ENCODE measurements at places on chromosomes 13 and 19.

DNA sequence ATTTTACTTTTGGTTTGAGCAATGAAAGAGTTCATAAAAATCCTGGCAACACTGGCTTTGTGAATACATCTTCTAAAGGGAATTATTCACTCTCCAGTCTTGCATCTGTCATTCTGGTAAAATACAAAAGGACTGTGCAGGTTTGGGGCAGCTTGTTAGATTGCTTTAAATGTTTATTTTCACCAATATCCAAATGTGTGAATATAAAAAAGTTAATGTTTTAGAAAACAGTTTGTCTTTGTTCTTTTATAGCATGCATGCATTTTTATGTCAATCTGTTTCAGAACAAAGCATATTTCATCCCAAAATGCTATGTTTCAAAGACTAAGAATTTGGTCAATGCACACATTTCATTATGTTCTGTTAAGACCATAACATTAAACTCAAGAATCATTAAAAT, 1145.4 kb downstream of the OLFM4 start:
- no peak for DNase-seq

GRCh38 chr19:8416796-8417195, 3.7 kb downstream of the MARCHF2 start:
- DNase-seq: no peak

- DNase-seq: no peak
Measured at GRCh38 chr19:904545-904944, 8.5 kb downstream of the R3HDM4 start.

GRCh38 chr19:30682999-30683536, 310.9 kb downstream of the ZNF536 start:
- DNase-seq: peak; percentile 42

- no peak for DNase-seq
Measured at GRCh38 chr13:24033527-24034302, 126.8 kb upstream of the SPATA13 start.

- DNase-seq: no peak
Measured at GRCh38 chr13:40503966-40504591, 162.4 kb downstream of the FOXO1 start.

DNA sequence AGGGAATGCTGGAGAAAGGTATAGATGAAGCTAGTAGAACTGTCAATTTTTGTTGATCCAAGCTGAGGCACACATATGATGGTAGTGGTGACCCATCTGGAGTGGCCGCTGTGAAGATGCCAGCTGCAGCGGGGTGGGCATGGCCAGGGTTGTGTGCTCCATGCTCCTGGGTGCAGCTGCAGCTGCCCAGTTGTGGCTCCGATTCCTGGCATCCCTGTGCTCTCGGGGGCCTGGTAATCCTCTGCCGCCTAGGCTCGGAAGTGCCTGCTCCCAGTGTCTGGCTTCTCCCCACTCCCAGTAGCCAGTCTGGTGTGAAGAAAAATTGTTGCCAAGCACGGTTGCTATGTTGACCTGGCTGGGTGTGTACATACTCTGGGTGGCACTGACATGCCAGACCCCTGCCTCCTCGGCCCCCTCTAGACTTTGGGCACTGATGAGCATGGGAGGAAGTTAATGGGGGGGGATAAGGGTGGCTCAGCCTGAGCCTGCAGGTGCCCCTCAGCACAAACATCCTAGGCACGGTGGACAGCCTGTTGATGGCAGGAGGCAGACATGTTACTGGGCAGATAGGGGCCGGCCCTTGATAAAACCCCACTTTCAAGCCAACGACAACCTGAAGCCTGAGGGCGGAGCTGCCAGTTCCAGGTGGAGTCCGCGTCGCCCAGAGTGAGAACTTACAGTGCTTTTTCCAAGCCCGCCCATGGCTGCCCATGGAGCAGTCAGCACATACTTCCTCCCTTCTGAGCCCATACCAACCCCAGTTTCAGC, 1400.7 kb downstream of the PCDH9 start:
- no peak for DNase-seq

DNA sequence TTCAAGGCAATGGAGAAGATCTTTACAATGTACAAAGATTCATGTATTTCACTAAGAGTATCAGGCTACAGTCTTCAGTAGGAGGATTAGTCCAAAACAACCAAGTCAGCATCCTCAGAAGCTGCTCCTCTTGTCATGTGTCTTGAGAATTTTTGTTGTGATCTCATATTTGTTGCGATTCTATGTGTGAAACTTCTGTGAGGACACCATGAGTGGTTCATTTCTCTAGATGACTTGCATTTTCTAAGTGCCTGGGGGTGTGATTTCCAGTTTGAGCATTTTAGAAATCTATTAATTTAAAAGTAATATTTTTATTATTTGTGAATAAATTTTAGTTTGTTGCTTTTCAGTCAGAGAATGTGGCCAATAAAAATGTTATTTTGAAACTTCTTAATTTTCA, 94.5 kb downstream of the RAP2A start:
- DNase-seq: no peak

GRCh38 chr13:73803997-73804396, 330.2 kb downstream of the KLF12 start:
- DNase-seq: no peak

DNA sequence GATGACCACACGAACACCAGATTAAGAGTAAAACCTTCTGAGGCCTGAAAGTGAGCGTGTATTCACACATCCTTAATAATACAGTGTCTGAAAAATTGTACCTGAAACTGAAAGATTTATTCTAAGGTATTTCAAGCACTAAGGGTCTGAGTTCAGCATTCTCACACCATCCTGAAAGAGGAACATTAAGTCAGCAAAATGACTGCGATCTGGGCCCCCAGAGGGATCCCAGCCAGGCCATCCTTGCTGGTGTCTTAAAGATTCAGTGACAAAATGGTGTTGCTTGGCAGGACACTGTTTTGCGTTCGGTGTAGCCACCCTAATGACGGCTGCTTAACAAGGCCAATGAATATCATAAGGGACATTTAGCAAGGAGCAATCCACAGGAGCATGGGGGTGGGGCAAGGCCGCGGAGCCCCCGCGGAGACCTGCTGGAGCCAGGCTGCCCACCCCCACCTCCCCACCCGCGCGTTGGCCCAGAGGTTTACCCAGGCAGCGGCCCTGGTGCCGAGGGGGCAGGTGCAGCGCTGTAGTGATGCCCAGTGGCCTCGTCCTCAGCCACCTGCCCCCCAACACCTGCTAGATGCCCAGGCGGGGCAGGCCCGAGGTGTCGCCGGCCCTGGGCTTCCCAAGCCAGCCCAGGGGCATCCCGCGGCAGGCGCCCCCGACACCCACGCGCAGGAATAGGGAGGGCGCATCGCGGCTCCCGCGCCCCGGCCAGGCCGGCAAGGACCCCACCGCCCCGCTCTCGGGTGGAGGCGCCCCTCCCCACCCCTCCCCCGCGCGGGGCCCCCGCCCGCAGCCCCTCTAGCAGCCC, 742 bp downstream of the NALCN start:
- no peak for DNase-seq

GRCh38 chr13:95296326-95296925, 4.8 kb downstream of the ABCC4 start:
- peak; percentile 5 for DNase-seq

DNA sequence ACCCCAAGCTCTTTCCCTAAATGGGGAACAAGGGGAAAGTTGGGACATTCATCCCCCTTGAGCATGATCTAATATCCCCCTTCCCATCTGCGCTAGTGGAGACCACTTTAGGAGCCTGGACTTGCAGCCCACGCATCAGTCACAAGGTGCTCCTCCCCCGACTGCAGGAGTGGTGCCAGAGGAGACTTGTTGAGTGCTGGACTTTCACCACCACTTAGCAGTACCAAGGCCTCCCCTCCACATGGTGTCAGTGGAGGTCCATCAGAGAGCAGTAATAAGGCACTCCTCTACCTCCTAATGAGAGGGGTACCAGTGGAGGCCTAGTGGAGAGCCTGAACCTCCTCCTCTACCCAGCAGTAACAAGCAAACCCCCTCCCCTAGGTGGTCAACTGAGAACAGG, 22.5 kb downstream of the CAB39L start:
- no peak for DNase-seq

DNA sequence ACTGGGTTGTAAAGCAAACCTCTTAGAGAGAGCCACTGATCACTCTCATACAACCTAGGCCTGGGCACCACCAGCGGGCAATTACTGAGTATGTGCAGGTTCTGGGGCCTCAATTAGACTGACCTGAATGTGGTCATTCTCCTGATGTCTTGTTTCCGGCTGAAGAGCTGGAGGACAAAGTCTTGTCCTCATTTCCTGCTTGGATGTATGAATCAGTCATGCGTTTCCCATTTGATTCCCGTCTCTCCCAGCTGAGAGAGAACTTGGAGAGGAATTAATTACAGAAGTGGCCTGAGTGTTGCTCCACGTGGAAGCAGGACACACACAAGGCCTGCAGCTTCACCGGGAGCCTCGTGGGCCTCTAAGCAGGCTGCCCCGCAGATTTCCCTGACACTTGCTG, 799.3 kb upstream of the ARGLU1 start:
- DNase-seq: no peak

DNA sequence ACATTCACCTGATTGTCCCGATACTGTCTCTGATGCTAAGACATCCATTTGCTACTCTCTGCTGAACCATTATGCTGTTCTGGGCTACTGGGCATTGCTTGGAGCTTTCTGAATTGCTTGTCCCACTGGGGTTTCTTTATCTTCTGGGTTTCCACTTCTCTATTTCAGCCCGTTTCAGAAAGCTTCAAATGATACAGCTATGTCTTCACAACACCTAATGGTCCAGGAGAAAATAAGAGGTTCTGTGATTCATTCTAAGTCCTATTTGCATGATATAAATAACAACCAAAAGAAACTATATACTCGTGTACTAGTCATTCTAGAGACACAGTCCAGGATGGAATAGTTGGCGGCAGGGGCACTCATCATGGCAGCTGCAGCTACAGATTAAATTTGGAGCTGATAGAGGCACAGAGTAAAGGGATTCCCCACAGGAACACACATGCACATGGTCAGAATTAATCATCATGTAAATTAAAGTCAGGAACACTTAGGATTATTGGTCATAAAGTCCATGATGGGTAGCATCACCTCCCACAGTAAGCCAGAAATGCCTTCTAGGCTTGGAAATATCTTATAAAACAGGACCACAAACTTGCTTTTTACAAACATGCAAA, 33.3 kb upstream of the SCEL start:
- no peak for DNase-seq

GRCh38 chr19:6413291-6413690, 11.3 kb downstream of the KHSRP start:
- DNase-seq: no peak

- no peak for DNase-seq
Measured at GRCh38 chr13:101144808-101145419, 271.4 kb downstream of the NALCN start.

- no peak for DNase-seq
Measured at GRCh38 chr13:106657104-106657503, 89.2 kb upstream of the ARGLU1 start.

- no peak for DNase-seq
Measured at GRCh38 chr19:48043675-48044258, at the start of gene CABP5. Gene CABP5, minus strand, starts transcription at chr19:48044079. Its CDS starts 157 bp downstream, at chr19:48043922.

DNA sequence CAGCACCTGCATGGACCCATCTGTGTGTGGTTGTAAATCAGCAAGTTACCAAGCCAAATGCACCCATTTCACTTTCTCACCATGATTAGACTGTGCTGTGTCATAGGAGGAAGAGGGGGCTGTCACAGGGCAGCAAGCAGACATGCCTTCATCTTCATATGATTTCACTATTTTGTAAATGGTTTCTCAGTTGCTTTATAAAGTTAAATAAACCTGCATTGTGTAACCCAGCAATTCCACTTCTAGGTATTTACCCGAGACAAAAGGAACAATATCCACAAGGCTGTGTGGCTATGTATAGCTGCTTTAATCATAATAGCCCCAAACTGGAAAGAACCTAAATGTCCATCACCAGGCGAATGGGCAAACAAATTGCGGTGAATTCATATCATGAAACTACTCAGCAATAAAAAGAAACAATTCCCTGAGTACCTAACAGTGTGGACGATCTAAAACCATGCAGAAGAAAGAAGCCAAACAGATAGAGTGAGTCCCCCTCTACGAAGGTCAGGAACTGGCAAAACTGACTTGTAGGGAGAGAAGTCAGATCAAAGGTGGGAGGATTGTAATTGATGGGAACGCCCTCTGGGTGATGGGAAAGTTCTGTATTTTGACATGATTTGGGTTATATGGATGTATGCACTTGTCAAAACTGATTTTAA, 185.4 kb downstream of the COL4A1 start:
- no peak for DNase-seq

DNA sequence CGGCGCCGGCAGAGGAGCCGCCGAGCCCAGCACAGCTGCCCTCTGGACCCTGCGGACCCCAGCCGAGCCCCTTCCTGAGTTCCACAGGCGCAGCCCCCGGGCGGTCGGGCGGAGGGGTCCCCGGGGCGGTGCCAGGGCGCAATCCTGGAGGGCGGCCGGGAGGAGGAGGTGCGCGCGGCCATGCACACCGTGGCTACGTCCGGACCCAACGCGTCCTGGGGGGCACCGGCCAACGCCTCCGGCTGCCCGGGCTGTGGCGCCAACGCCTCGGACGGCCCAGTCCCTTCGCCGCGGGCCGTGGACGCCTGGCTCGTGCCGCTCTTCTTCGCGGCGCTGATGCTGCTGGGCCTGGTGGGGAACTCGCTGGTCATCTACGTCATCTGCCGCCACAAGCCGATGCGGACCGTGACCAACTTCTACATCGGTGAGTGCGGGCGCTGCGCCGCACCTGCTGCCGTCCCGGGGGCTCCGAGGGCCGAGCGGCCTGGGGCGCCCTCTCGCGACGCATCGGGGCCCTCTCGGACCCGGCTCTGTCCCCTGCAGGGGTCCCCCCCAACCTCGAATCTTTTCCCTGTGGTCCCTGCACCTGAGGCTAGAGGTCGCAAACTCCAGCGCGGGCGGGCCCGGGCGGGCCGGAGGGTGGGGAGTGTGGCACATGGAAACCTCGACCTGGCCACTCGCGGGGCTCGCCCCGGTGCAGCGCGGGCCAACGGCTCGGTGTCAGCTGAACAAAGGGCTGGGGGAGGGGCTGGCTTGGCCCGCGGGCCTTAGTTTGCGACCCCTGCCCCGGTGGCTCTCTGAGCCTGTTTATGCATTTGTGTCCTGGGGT, at the start of gene KISS1R:
KISS1R (plus strand) TSS at position 11 of the 829 bp plus-strand sequence; CDS start at position 181, 170 bp downstream.
- DNase-seq: no peak

- no peak for DNase-seq
Measured at GRCh38 chr13:50991579-50992521, 82.3 kb downstream of the RNASEH2B start.

GRCh38 chr13:46296921-46297320, 85.2 kb downstream of the LRRC63 start:
- no peak for DNase-seq

DNA sequence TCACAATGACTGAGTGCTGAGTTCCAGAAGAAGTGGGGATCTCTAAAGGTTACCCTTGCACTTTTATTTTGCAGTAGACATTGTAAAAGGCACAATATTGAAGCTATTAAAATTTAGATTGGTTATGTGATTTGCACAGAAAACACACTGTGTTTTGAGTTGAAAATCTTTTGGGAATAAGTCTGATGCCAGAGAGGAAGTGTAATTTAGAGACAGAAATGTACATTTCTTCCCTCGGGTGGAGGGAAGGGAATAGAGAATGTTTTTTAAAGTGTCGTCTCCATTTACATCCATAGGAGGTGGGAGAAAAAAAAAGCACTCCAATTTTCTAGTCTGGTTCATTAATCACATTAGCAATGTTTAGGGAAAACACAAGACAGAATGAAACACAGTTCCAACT, 465.8 kb downstream of the OLFM4 start:
- no peak for DNase-seq

All from T-helper 9 cell (primary cell).